ENCODE measurements at places on chromosomes 6 and 20.

DNA sequence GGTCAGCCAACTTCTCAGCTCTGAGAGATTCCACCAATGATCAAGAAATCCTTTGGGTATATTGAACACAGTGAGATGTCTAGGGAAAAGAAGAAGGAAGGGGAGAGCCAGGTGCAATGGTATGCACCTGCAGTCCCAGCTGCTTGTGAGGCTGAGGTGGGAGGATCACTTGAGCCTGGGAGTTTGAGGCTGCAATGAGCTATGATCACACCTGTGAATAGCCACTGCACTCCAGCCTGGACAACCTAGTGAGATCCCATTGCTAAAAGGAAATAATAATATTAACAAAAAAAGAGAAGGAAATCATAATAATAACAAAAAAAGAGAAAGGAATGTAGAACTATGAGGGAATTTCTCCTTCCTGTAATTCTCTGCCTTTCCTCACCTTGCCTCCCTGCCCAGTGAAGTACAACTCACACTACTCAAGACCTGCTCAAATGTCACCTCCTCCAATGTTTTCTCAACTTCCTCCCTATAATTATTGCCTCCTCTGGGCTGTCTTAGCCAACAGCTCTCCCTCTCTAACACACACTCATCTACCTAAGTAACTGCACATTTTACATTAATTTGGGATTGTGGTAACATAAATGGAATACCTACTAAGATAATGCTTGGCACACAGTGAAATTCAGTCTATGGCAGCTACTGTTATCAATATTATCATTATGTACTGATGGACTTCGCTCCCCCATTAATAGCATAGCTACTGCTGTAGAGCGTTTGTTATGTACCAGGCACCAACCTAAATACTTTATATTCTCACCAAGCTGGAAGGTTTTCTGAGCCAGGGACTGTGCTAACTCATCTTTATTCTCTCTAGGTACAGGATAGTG is 103.6 kb downstream of the KIF13A start:
- no peak for DNase-seq

DNA sequence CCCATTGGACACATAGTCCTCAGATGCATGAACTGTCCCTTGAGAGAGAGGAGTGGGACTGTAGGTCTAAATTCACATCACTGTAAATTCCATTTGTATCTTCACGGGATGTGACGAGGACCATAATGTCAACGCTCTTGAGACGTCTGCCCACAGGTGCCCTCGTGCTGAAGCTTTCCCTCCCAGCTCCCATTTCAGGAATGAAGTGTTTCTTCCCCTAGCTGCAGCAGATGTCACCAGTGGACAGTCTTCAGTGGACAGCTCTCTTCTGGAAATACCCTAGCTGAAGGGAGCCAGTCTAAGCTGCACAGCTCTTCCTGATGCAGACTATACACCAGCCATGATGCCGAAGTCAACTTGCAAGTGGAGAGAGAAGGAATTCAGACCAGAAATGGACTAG is 217.4 kb upstream of the ECI2 start:
- DNase-seq = no peak

DNA sequence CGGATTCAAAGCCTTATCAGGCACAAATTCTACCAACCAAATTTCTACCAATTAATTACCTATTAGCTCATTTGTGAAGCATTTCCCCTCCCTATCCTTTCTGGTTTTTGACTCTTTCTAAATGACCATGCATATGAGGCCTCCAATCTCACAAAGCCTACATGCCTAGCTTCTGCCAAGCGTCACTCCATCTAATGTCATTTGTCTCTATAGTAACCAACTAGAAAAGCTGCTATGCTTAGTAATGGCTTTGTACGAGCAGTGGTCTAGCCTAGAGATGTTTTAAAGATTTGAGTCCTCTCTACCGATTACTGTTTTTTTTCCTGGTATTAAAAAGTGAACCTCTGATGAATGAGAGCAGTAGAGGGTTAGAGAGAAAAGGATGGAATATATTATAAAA is 4.8 kb upstream of the ASF1A start:
- no peak for DNase-seq

GRCh38 chr20:38307371-38308046 is 3.6 kb downstream of the BPI start:
- DNase-seq = no peak

GRCh38 chr20:905396-905961 is 10.7 kb downstream of the ANGPT4 start:
- DNase-seq = no peak
